ENCODE measurements at places on chromosomes 5 and 9. TPM values are rescaled to one million over a fixed set of nuclear protein-coding genes. Genes with fewer than 3 reads are reported as not detected.

Gene SLCO4C1
- 35.1 TPM for total RNA-seq

- peaks cover 2% of the 10 kb centered on the region for H3K36me3 ChIP-seq
- no peaks in the 10 kb centered on the region for H3K27me3 ChIP-seq
- H3K4me1 ChIP-seq = no peaks in the 10 kb centered on the region
- no peak for DNase-seq
- no peak overlapping the region for H3K4me3 ChIP-seq
Observed at GRCh38 chr5:55445791-55446190, 89.0 kb downstream of the PLPP1 start.

DNA sequence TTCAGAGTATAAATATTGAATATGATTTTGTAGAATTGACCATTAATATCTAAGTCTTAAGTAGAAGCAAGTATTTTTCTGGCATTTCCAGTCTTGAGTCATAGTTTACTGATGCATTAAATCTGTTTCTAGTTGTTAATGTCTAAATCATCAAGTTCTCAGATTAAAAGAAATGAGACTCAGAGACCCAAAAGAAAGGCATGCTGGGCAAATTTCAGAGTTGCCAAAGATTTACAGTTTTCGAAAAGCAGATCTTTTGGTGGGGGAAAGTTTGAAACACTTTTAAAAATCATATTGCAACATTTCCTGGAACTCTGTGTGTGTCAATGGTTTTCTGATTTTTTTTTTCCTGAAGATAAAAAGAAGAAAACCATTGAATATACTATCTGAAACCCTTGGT lies 60.9 kb downstream of the ANKRD55 start:
- H3K27me3 ChIP-seq = no peaks in the 10 kb centered on the region
- no peaks in the 10 kb centered on the region for H3K4me1 ChIP-seq
- H3K36me3 ChIP-seq = no peaks in the 10 kb centered on the region

- H3K27ac ChIP-seq = no peak overlapping the region
- H3K4me1 ChIP-seq = no peaks in the 10 kb centered on the region
- no peaks in the 10 kb centered on the region for H3K36me3 ChIP-seq
- no peak for DNase-seq
- H3K4me3 ChIP-seq = no peak overlapping the region
- no peaks in the 10 kb centered on the region for H3K27me3 ChIP-seq
Observed at GRCh38 chr5:58670582-58670981, 87.7 kb downstream of the RAB3C start.

DNA sequence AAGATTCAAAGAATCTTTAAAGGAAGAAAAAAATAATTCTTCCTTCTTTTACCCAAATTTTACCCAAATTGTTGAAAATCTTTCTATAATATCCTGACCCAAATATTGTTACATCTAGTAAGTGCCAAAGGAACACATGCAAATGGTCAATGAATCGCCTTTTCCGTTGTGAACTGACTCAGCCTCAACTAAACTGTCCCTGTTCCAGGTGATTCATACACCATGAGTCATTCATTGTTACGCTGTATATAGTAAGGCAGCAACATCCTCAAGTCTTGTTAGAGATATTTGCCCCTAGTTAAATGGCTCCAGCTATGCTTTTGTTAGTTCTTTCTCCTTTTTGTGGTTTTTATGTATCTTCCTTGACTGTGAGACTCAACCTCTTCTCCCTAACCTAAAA lies 9.7 kb downstream of the PTGER4 start:
- no peak overlapping the region for H3K4me3 ChIP-seq
- H3K27ac ChIP-seq = no peak overlapping the region
- no peaks in the 10 kb centered on the region for H3K27me3 ChIP-seq
- no peak for DNase-seq
- no peaks in the 10 kb centered on the region for H3K4me1 ChIP-seq

GRCh38 chr5:13378091-13378490 lies 566.4 kb downstream of the DNAH5 start:
- H3K27me3 ChIP-seq = no peaks in the 10 kb centered on the region
- H3K4me1 ChIP-seq = no peaks in the 10 kb centered on the region
- no peak overlapping the region for H3K27ac ChIP-seq

DNA sequence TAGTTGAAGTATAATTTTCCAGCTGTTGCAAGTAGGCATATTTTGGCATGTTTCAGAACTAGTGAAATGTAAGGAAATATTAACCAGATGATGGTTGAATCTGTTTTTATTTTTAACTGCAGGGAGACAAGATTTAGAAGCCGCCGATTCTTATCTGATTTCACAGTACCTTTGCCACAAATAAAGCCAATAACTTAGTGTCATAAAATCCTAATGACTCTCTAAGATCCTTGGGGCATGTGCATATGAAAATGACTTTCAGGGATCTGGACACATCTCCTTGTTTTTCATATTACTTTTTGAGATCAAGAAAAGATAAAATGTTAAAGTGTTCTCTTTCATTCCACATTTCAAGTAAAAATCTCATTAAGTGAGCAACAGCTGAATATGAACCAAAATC lies 125.8 kb upstream of the CNTLN start:
- no peak overlapping the region for H3K4me3 ChIP-seq
- no peaks in the 10 kb centered on the region for H3K27me3 ChIP-seq
- peaks cover 10% of the 10 kb centered on the region for H3K4me1 ChIP-seq
- no peak overlapping the region for H3K27ac ChIP-seq
- H3K36me3 ChIP-seq = no peaks in the 10 kb centered on the region

GRCh38 chr5:42950116-42950455 lies 90.0 kb downstream of the ANXA2R start:
- H3K27me3 ChIP-seq = peaks cover 72% of the 10 kb centered on the region
- DNase-seq = no peak
- H3K36me3 ChIP-seq = no peaks in the 10 kb centered on the region
- H3K4me1 ChIP-seq = no peaks in the 10 kb centered on the region
- no peak overlapping the region for H3K4me3 ChIP-seq

- no peak overlapping the region for H3K4me3 ChIP-seq
- H3K27ac ChIP-seq = no peak overlapping the region
- no peaks in the 10 kb centered on the region for H3K4me1 ChIP-seq
- no peak for DNase-seq
- H3K27me3 ChIP-seq = peaks cover 32% of the 10 kb centered on the region
Observed at GRCh38 chr9:132166599-132166998, 4.7 kb downstream of the NTNG2 start.

DNA sequence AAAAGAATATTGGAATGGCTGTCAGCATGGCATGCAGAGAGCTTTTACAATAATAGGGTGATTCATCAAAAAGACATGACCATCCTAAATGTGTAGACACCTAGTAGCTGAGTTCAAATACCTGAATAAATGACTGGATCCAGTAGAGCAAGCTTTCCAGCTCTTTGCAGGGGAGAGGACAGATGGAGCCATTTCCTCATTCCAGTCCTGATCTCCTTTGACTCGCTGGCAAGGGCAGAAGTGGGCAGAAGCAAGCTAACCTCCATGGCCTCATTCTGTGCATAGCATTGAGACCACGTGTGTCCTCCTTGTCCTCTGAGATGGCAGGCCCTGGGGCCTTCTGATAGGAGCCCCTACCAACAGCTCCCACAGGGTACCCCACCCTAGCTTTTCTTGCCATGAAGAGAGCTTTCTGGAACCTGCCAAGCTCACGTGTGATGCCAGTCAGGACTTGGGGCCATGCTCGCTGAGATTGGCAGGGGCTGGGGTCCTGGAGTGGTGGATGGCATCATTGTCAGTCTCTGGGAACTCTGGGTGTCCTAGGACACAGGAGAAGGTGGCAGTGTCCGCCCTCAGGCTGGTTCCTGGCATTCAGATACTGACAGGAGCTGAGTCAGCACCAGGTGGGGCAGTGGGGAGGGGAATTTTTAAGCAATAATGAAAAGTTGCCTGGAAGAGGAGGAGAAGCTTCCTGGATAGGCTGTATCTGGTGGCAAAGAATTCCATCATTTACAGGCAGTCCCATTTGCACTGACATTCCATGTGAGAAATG lies 33.6 kb downstream of the WWC1 start:
- H3K4me1 ChIP-seq = peaks cover 26% of the 10 kb centered on the region
- DNase-seq = no peak
- no peaks in the 10 kb centered on the region for H3K27me3 ChIP-seq
- H3K4me3 ChIP-seq = no peak overlapping the region
- peak overlapping the region; percentile 90 for H3K27ac ChIP-seq
- no peaks in the 10 kb centered on the region for H3K36me3 ChIP-seq
